ENCODE measurements at places on chromosomes 3 and 15.

DNA sequence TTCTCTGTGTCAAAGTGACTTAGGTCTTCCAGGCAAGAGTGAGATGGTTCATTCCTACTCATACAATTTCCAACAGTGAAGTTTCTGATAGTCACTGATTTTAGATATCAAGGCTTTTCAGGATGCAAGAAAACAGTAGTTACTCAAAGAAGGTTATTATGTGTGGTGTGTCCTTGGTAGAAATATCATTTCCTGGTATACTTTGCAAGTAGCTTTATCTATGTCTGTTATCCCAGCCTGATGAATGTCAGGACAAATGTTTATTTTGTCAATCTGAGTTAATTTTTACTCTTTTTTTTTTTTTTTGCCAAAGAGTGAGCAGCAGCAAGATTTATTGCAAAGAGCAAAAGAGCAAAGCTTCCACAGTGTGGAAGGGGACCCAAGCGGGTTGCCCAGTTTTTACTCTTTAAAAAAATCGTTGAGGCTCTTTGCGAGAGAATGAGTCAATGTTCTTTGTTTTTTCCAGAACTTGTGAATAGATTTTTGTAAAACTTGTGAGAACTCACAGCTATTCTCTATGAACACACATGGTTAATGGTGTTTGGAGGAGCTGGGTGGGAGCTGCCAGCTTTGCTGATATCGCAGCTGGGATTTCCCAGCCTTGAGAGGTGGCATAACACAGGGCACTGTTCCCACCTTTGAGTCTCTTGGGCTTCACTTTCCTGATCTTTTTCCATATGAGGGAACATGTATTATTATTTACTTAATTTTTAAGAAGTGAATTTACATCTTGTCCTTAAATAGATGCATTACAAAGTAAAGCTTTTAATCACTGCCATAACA lies 51.9 kb downstream of the SV2B start:
- no peak for DNase-seq

DNA sequence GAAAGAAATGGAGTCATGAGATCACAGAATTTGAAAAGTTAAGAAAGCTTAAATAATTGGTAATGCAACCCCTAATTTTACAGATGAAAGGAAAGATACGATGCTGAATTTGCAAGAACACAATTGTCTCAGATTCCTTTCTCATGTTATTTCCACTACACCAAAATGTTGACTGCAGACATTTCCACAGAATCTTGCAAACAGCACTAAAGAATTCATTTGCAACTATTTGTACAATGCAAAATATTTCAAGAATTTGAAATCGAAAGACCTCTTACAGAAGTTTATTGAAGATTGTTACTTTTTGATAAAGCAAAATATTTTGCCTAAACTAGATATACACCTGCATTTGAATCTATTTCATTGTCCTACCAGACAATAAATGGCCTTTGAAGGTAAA lies 194.1 kb upstream of the KCNMB2 start:
- no peak for DNase-seq

GRCh38 chr3:11001020-11001657 lies 8.6 kb downstream of the SLC6A1 start:
- no peak for DNase-seq

- no peak for DNase-seq
These were observed 2.8 kb upstream of the ISG20 start for GRCh38 chr15:88636050-88636449.

DNA sequence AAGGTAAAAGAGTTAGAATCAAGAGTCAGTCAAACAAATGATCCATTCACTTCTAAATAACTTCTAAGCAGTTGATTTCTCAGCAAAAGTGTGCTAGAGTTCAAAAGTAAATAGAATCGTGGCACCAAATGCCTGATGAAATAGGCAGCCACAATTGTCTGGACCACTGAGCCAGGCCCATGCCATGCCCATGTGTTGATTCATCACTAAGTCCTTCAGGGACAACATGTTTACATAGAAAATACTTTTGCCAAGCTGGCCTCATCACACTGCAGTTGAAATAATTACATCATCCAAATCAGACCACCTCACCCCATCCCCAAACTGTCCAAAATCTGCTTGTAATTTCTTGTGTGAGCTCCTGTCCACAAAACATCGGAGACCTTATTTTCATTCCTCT lies 216.3 kb downstream of the IGSF11 start:
- DNase-seq = no peak

DNA sequence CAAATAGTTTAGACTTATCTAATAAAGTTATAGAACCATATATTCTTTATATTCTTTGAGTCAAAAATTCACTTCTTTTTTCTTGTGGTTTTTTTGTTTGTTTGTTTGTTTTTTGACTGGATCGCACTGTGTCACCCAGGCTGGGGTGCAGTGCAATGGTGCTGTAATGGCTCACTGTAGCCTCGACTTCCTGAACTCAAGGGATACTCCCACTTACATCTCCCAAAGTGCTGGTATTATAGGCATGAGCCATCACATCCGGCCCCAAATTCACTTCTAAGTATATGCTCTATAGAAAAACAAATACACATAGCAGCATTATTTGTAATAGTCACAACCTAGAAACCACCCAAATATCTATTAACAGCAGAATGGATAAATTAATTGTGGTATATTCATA lies 13.7 kb upstream of the SLTM start:
- DNase-seq = no peak

DNA sequence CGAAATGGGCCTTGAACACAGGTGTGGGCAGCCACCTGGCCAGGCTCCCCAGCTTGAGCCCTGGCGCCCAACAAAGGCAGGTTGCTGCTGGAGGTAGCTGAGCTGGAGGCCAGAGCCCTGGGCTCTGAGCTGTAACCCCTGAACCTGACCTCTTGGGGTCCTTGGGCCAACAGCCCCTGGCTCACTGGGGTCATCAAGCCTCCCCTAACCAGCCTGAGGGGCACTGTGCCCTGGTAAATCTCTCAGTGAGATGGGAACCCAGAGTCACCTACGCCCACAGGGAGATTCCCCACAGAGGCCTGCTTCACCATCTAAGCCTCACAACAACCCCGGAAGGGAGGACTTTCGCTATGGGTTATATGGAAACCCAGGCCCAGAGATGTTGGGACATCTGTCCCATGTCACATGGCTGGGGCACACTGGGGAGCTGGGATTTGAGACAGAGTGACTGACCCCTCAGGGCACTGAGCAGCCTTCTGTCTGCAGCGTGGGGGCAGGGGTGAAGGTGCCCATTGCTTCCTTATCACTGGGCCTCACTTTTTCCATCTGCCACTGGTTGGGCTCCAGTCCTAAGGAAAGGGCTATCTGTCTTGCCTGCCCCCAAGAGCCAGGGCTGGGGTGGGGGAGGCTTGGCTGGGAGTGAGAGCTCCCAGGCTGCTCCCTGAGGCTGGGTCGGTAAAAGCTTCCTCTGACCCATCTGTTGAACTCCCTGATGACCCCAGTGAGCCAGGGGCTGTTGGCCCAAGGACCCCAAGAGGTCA lies 59.1 kb downstream of the IQSEC1 start:
- no peak for DNase-seq

- DNase-seq = no peak
These were observed 58.3 kb downstream of the NMNAT3 start for GRCh38 chr3:139619484-139619883.

DNA sequence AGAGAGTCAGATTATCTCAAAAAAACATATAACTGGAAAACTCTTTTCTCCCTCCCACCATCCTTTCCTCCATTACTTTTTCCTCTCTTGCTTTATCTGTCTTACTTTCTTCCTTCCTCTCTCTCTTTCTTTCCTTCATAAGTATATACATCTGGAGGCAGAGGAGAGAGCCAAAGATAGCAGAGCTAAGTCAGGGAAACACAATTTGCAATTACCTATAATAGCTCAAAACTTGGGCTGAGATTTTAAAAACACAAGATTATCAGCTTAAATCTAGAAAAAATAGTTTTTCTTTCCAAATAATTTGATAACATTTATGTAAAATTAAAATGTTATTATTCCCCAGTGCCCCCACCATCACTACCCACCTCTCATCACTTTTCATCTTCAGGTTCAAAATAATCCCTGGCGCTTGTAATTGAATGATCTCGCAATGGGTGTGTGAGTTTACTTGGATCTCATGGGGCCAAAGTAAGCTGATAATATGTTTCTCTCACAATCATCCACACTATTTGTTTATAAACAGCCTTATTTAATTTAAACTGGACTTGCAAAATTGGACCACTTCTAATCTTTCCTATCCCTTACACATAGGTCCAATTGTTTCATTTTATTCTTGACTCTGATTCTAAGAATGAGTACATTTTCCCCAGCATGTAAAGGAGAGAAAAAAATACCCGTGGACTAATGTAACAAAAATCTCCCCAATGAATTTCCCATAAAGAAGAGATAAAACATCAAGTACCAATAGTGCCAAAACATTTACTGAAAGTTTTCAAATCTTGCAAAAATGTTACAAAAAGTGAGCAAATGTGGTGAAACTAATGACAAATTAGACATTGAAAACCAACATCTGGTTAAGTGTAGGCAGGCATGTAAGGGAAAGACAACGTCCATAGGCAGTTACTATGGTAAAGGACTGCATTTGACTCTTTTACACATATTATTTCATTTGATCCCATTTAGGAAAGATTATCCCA lies 236.9 kb downstream of the DTWD1 start:
- no peak for DNase-seq

DNA sequence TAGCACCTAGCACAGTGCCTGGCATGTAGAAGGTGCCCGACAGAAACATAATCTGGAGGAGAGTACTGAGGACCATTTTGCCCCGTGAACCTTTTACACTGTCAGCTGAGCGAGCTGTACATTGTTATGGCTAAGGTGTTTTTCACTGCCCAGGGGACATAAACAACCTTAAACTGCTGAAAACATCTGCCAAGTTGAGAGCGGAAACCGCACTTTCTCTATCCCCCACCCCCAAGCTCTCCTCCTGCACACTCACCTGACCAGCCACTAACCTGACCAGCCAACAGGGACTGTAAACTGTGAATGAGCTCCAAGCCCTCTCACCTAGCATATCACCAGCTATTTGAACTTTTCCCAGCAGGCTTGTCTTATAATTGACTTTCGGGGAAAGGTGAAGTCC lies 17.6 kb downstream of the RAB43 start:
- no peak for DNase-seq

DNA sequence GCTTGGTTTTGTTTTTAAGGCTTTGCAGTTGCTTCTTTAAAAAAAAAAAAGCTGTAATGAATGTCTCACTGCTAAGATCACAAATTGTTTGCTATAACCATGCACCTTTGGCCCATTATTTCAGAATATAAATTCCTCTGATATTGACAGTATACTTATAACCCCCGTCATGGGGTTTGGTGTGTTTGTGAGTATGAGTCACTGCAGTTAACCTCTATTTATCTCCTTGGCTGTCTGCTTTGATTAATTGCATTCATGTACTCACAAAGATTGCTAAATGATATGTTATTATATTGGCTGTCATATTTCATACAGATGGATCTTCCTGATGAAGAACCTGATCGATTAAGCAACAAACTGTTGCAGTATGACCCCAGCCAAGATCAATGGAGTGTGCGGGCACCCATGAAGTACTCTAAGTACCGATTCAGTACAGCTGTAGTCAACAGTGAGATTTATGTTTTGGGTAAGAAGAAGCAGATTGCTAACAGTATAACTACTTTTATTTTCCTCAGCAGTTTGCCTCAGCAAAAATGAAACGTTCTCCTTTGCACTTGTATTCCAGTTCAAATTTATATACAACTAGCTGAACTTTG lies 14.9 kb downstream of the KBTBD12 start:
- DNase-seq = no peak

GRCh38 chr15:96702589-96702988 lies 372.1 kb downstream of the NR2F2 start:
- DNase-seq = no peak

DNA sequence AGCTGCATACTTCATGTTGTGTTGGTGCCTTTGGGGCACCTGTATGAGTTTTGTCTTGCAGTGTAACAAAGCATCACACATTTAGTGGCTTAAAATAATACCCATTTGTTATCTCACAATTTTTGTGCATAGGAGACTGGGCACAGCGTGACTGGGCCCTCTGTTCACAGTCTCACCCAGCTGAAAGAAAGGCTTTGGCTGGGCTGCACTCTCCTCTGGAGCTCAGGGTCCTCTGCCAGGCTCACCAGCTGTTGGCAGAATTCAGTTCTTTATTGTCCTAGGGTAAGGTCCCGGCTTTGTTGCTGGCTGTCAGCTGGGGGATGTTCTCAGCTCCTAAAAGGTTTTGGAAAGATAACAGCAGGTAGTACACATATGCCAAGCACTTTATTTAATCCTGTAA lies 263.3 kb downstream of the CLSTN2 start:
- DNase-seq = peak; percentile 71

DNA sequence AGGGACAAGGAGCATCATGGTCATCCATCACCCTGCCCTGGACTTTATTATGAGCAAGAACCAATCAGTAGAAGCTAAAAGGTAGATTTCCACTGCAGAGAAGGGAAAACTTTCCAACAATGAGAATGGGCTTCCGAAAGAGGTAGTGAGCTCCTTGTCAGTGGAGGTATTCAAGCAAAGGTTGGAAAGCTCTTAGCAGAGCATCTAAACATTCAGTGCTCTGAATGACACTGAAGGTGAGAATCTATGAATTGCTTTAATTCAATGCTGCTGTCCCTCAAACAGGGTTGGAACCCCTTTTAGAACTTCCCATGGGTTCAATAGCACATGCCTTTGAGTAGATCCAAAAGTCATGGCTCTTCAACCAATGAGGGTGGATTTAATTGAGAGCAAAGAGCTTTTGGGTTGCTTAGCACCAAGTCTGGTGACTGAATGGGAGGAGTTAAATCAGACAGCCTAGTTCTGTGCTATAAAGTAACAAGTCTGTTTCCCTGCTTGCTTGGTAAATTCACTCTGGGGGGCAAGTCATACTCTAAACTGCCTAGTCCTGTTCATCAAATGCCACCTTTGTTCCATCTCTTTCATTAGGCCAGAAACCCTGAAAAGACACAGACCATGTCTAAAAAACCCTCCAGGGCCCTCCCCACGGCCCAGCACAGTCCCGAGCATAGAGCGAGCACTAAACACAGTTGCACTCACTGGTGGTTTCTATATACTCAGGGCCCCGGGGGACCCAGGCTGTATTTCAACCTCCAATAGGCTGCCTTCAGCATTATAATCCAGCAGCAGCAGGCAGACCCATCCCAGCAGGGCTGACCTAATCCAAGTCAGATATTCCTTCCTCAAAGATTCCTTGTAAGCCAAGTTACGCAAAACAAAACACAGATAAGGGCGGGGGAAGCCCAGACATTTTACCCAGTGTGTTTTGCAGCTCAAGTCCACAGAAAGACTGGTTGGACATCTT lies 161.2 kb downstream of the MEGF11 start:
- DNase-seq = peak; percentile 16

DNA sequence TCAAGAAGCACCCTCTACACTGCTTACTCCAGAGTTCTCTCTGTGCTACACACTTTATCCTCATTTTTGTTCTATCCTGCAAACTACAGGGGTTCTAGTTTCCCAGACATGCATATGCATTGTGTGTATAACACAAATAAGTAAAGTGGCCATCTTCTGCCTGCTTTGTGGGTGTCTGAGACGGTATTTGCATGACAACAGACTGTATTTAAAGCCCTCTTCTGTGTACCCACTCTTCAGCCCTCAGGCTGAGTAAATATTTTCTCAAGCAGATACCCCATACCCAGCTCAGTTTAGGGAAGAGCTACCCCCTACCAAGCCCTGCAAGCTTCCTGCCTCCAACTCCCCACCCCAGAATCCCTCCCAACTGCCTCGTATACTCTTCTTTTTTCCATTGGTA lies 31.7 kb downstream of the SYNPR start:
- no peak for DNase-seq

Measured in NCI-H2171 treated with DMSO at 0.1 percent for 48 hours (cell line).